ENCODE measurements at places on chromosomes 3 and 15.

GRCh38 chr3:136698361-136698760 is 53.8 kb downstream of the STAG1 start:
- no peak for DNase-seq

DNA sequence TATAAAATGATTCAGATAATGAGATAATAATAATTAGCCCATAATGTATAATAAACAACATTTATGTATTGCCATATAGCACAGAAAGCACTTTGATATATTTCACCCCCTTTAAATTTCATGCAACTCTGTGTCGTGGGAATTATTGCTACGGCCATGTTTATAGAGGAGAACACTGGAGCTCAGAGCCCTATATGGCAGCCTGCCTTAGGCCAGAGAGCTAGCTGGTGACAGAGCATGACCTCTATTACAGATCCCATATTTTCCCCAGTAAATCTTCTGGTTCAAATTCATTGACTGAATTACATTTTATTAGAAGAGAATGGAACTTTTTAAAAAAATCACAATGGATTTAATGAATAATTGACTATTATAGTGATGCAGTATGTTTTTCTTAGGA is 25.0 kb downstream of the USP13 start:
- DNase-seq, result no peak

DNA sequence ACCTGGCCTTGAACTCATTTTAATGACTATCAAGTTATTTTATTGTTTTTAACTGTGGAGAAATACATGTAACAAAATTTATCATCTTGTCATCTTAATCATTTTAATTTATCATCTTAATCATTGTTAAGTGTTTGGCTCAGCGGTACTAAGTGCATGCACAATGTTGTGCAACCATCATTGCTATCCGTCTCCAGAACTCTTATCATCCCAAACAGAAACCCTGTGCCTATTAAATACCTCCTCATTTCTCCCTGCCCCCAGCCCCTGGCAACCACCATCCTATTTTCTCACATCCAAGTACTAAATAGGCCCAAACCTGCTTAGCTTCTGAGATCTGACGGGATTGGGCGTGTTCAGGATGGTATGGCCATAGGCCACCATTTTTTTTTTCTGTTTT is 51.5 kb upstream of the UBP1 start:
- DNase-seq, result no peak

DNA sequence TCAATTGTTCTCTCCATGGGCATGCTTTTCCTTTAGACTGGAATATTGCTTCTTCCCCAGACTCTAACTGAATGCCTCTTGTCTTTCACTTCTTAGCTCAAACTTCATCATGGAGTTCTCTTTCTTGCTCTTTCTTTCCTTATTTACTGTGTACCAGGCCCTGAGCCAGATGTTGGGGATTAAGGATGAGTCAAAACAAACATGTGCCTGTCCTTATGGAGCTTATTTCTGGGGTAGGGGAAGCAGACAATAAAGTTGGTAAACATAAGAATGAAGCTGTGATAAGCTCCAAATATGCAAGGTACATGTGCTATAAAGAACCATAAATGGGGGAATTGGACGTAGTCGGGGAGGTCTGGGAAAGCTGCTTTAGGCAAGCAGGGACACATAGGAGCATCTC is 145.8 kb downstream of the ALDH1A2 start:
- no peak for DNase-seq

GRCh38 chr3:31777092-31777491 is 204.0 kb downstream of the OSBPL10 start:
- no peak for DNase-seq

DNA sequence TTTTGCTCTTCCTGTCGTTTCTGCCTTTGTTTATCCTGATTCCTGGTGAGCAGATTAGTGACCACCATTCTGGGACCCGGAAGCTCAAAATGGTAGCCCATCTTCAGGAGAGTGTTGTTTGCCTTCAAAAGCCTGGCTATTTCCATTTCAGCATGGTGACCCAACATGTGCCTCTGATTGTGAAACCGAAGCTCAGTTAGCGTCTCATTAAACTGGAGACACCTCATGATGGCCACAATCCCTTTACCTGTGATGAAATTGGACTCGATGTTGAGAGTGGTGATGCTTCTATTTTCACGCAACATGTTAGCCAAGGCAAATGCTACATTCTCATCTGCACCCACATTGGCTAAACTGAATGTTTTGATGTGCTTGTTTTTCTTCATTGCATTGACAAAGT is 3.3 kb downstream of the LMOD3 start:
- DNase-seq, result no peak

DNA sequence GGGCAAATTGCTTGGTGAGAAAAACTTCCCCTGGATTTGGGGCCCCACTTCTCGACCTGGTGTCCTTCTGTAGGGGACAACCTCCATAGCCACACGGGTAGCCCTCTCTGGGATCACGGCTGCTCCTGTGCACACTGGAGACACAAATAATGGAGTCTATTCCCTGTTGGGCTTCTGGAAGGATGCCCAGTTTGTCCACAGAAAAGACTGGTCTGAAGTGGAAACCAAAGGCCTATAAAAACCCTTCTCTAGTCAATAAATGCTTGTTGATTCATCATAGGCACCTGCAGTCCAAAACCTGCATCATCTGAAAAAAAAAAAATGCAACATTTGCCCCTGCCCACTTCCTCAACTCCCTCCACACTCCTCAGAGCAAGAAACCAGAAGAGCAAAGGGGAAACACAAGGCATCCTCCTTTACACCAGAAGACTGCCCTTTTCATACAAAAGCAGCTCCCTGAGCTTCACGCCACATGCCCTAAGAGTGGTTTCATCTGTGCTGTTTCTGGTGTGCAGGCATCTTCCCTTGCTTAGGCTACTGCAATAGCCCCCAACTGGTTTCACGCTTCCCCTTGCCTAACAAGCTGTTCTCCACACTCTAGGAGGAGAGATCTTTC is 36.3 kb downstream of the SRGAP3 start:
- no peak for DNase-seq

DNA sequence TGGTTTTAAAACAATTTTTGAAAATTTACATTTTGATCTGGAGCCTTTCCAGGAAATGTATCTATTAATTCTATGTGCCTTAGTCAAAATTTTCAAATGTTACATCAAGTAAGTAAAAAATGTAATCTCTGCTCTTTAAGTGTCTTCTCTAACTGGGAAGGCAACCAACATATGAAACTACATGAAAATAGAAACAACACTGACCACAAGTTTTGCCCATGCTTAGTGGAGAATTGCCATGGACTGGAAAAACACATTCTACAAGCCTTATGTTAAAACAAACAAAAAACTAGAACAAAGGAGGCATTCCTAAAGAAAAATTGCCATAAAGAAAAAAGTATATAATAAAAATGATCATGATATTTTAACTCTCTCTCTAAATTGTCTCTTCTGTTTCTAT is 75.9 kb upstream of the SPRED1 start:
- no peak for DNase-seq

GRCh38 chr15:31803388-31803884 is 226.9 kb upstream of the CHRNA7 start:
- no peak for DNase-seq

- no peak for DNase-seq
Measured at GRCh38 chr3:50515565-50516439, 12.4 kb upstream of the CACNA2D2 start.

GRCh38 chr15:71757741-71758530 is 52.4 kb upstream of the NR2E3 start:
- no peak for DNase-seq

DNA sequence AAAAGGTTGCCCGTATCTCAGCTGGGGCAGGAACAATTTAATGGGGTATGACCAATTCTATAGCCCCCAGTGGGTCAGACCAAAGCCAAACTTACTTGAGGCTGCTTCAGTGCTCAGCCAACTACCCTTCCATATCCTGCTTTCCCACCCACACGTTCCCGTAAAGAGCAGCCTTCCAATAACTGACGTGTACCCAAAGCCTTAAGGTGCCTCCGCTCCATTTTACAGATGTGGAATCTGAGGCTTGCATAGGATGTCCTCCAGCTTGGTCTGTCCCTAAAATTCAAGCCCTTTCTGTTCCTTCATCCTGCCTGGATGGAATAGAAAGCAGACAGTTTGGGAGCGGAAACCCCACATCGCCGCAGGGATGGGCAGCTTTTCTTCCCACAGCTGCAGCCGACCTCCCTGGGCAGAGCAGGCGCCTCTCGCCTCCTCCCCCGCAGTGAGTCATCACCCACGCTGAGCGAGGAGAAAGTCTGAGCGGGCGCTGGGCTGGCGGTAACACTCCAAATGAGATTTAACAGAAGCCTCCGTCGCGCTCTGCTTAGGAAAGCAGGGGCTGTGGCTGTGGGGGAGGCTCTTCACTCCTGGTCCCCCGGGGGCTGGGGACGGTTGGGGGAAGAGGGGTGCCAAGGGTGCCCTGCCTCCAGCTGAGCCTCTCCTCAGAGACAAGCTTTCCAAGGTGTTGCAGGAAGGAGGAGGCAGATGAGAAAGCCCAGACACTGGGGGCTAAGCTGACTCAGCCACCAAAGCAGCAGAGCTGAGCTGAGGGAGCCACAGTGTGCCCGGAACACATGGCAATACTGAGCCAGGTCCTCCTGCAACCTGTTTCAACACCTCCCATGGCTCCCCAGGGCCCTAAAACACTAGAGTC is 57.8 kb upstream of the HRH1 start:
- no peak for DNase-seq

GRCh38 chr3:130081351-130081881 is at the start of gene ALG1L2:
TSS of gene ALG1L2 (plus strand) at chr3:130081831. CDS start at chr3:130082017, 186 bp downstream.
- DNase-seq, result no peak

GRCh38 chr3:106540743-106541142 is 671.9 kb upstream of the CBLB start:
- no peak for DNase-seq

DNA sequence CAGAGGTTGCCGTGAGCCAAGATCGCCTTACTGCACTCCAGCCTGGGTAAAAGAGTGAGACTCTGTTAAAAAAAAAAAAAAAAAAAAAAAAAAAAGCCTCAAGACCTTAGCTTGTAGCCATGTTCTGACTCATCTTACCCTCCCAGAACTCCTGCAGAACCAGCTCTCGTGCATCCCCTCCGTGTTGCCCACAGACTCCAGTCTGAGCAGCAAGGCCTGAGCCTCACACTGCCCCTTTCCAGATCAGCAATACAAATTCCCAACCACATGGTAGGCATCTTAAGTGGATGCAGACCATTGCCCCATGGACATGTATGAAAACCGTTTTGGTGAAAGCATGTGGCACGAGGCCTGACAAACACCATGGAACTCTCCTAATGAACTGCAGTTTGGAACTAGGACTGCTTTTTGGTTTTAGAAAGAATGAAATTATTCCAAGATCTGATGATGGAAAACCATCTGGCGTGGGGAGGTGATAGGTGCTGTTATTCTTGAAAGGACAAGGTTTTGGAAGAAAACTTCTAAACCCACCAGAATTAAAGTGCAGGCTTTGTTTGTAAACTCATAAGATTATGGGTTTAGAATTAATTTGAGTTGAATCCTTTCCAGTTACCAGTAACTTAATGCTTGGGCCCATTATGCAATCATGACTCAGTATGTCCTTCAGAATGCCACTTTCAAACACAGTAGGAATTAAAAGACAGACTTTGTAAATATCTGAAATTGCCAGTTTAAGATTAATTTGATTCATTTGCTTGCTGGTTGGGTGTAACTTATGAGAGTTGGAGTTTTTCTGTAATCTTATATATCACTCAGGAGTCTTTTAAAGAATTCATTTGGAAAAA is 163.7 kb upstream of the LRTM1 start:
- DNase-seq, result no peak

DNA sequence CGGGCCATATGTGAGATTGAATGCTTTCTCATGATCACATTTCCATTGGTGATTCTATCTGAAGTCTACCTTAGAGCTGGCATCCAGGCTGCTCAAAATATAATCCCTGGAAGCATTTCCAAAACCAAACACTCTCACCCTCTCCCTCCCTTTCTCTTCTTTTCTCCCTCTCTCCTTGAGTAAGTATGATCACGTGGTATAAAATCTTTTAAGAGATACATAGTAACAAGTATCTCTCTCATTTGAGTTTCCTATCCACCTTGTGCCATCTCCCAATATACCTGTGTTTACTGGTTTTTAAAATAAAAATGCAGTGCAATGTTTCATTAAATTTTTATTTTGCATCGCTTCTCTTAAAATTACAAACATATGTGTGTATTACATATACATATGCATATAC is 350.9 kb upstream of the KCNH8 start:
- no peak for DNase-seq

- no peak for DNase-seq
Measured at GRCh38 chr3:155647206-155647605, 97.7 kb downstream of the PLCH1 start.

GRCh38 chr15:41995476-41995855 is 23.1 kb upstream of the EHD4 start:
- no peak for DNase-seq

GRCh38 chr3:95926904-95927501 is 887.4 kb upstream of the EPHA6 start:
- no peak for DNase-seq

DNA sequence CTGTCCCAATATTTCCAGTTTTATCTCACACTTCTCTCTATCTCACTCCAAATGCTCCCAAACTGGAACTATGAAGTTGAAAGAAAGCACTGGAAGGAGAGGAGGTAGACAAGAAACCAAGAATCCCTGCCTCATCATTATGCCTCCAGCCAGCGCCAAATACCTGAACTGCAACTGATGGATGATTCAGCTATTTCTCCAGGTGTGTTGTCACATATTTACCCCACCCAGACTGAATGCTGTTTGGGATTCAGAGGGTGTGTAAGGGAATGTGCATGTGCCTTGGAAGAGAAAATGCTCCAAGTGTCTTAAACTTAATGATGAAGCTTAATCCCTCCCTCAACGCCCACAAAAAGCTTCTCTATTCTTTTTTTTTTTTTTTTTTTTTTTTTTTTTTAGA is 269.5 kb upstream of the ATP11B start:
- DNase-seq, result no peak

DNA sequence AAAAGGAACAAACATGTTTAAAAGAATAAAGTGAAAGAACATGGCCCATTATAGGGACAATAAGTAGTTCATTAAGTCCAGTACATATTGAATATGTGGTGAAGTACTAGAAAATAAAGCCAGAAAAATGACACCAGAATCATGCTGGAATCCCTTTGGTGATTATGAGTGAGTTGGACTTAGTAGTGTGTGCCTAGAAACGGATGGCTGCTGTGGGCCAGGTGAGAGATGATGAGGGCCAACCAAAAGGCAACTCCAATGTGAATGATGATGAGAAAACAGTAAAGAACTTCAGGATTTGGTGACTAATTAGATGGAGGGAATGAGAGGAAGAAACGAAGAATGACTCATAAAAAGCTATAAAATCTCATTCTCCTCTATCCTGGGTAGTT is 3.3 kb downstream of the CRYGS start:
- DNase-seq, result no peak

- no peak for DNase-seq
Measured at GRCh38 chr3:188712248-188712924, 459.4 kb upstream of the TPRG1 start.

GRCh38 chr3:138124706-138125355 is 7.4 kb downstream of the A4GNT start:
- DNase-seq, result no peak

DNA sequence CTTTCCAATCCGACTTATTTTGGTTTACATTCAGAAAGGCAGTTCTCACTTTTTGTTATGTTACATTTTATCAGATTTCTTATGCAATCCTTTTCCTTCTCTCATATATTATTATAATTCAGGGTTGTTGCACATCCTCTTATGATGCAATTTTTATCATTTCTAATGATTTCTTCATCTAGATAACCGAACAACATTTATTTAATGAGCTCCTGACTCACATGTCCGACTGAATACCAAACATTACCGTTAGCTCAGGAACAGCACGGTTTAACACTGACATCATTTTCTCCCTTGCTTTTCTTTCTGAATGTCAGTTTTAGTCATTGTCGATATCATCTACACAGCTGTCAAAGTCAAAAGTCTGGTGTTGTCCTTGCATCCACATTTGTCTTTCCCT is 199.2 kb downstream of the BCHE start:
- DNase-seq, result no peak

All from T-cell (primary cell).